ENCODE measurements at places on chromosomes 5 and 9. TPM values are rescaled to one million over a fixed set of nuclear protein-coding genes. Genes with fewer than 3 reads are reported as not detected.

The BRINP1 gene
- polyA plus RNA-seq = 0.04 TPM

The SLIT3 gene
- polyA plus RNA-seq = 1.5 TPM

The KCNIP1 gene
- not detected for polyA plus RNA-seq

The CDK5RAP2 gene
- polyA plus RNA-seq = 17.5 TPM

The ADRA1B gene
- 0.77 TPM for polyA plus RNA-seq

DNA sequence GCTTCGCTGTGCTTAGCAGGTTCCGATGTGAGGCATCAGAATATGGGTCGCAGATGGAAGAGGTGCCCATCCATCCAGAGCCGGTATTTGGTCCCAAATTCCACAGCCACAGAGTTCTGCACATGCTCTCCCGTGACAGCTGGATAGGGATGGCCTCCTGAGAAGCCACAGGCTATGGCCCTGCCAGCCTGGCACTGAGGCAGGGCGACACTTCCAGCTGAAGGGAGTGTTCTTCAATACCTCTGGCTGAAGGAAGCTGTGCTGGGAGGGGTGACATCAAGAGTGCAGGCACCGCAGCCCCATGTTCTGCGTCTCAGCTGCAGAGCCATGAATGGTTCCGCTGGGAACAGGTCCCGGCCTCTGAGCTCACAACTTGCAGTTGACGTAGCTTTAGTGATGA, 83.4 kb upstream of the SIMC1 start:
- DNase-seq = no peak

- DNase-seq = peak; percentile 63
Measured at GRCh38 chr5:91219803-91220371, 163.2 kb downstream of the ARRDC3 start.

- DNase-seq = no peak
Measured at GRCh38 chr9:112170235-112170634, 4.9 kb downstream of the SUSD1 start.

- no peak for DNase-seq
Measured at GRCh38 chr9:99041618-99042017, 63.3 kb upstream of the TGFBR1 start.
